ENCODE measurements at places on chromosomes 3 and 15. TPM values are rescaled to one million over a fixed set of nuclear protein-coding genes. Genes with fewer than 3 reads are reported as not detected.

Gene RAB5A
- total RNA-seq, result 87.3 TPM

Gene CD276
- 82.1 TPM for total RNA-seq

Gene CERS3
- total RNA-seq, result not detected

DNA sequence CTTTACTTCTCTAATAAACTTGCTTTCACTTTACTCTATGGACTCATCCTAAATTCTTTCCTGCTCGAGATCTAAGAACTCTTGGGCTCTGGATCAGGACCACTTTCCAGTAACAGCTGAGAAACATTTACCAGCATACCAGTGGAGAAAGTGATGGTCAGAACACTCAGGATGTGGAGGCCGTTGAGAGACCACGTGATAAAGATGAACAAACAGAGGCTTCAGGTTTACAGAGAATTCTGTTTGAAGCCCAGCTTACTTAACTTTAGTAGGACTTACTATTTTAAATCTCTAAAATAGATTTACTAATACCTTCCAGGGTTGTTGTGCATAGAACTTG lies 57.0 kb downstream of the FRMD4B start:
- DNase-seq, result no peak

- no peak for DNase-seq
Observed at GRCh38 chr3:168053115-168053514, 42.6 kb downstream of the GOLIM4 start.

GRCh38 chr15:56640127-56640526 lies 93.2 kb downstream of the ZNF280D start:
- DNase-seq, result no peak

DNA sequence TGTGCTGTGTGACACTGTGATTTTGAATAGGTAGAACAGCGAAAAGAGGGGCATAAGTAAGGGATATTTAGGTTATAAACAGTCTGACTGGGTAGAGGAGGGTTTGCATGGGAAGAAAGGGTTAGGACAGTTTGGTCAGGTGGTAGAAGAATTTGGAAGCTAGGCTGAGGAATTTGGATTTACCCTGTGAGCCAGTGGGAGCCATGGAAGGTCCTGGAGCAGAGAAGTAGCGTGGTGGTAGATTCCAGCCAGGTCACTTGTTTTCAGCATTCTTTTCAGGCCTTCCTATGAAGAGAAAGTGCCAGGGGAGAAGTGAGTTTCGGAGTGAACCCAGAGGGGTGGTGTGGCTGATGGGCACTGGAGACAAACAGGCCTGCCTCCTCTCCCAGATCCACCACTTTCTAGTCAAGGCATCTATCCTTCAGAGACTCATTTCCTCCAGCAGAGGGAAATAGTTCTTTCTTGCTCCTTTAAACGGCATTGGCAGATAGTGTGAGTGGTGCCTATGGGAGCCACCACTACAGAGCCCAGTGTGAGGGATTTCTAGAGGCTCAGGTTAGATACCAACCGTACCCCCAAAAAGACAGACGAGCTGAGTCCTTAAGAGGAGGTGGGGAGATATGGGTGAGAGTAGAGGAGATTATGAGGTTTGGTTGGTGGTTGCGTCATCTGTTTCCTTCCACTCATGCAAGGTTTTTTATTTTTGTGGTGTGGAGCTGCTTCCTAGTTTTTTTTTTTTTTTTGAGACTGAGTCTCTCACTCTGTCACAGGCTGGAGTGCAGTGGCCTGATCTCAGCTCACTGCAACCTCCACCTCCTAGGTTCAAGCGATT lies 21.2 kb downstream of the PXK start:
- DNase-seq, result peak; percentile 24

- no peak for DNase-seq
Observed at GRCh38 chr3:186044968-186045367, 63.9 kb downstream of the ETV5 start.

GRCh38 chr3:40765884-40766283 lies 241.1 kb downstream of the ZNF621 start:
- DNase-seq, result no peak

DNA sequence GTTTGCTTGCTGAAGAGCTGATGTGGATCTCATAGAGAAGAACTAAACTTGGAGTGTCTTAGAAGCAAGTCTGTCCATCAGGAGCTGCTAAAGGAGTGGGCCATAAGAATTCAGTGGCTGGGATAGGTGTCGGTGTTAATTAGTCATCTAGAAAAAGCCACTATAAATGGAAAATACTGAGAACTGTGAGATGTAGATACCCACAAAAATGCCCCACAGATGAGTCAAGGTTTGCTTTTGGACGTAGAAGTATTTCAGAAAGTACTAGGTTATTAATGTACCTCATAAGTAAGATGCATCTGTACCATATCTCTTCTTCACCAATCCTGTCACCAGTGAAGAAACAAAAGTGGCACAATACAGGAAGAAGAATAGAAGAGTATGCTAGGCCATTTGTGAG lies 530.9 kb upstream of the TGFBR2 start:
- peak; percentile 8 for DNase-seq

DNA sequence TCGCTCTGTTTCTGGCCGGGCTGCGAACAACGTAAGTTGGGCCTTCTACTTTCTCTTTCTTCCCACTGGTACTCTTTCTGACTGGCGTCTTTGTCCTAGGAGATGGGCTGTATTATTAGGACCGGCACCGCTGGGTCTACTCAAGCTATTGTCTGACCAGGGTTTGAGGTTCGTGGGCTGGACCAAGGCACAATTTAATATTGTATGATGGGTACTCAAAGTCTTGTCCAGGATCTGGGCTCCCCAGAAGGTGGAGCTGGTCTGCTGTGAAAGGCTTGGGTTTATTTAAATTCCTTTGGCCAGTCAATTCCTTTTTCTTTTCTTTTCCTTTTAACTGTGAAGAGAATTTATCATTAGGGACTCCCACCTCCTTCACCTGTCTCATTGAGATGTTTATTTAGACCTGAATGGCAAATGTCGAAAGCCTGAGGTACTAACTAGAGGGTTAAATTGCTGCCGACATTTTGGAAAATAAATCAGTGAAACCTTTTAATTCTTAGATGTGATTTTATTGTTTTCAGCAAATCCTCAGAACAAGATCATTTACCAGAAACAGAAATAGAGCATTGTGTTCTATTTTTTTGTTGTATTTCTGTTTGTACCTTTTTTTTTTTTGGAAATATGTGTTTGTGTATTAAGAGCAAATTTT lies 410 bp downstream of the LRRC49 start:
- peak; percentile 63 for DNase-seq

GRCh38 chr15:29736744-29737020 lies 85.6 kb downstream of the TJP1 start:
- DNase-seq, result peak; percentile 90

DNA sequence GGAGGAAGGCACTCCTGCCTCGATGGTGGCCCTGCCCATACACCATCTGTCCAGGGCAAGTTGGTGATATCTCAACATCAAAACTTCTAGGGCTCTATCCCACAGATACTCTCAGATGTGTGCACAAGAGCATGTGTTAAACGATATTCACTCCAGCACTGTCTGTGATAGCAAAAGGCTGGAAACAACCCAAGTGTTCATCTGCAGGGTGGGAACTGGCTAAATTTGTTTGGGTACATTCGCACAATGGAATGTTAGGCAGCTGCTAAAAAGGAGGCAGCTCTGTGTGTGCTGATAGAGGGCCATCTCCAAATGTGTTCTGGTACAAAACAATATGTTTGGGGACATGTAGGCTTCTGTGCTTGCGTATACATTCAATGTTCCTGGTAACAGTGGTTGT lies 19.8 kb downstream of the IGDCC4 start:
- no peak for DNase-seq

DNA sequence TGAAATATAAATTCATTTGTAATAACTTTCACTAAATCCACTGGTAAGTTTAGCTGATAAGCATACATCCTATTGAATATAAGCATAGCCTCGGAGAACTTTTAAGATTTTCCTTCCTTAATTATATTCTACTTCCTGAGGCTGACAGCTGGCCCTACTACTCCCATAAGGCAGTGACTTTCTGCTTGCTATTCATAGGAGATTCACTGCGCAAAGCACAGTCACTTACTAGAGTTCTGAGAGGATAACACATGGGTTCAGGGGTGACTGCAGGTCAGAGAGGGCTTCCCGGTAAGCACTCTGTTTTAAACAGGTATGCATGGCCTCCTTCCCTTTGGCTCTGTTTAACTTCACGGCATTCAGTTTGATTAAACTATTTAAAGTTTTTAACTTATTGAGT lies 75.8 kb downstream of the FAIM start:
- no peak for DNase-seq

DNA sequence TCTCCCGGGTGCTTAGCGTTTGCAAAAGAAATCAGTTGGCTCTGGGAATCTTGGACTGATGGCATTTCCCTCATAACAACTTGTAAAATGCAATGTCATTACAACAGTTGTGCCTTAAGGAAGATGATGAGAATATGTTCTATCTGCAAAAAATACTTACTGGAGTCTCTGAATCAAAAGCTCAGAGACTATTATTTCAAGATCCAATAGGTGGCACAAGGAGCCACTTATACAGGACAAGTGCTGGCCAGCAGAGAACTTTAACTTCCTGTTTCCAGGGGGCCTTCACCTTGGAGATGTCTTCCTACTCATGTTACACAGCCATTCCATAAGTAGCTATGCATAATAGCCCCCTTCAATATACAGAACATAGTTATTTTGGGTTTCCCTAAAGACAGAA lies 8.9 kb upstream of the RPS27L start:
- DNase-seq, result peak; percentile 22

- no peak for DNase-seq
Observed at GRCh38 chr3:65615329-65615728, 423.4 kb downstream of the MAGI1 start.

- DNase-seq, result no peak
Observed at GRCh38 chr3:163587342-163587741, 1491.0 kb downstream of the SI start.

GRCh38 chr15:37880009-37880834 lies 54.2 kb upstream of the TMCO5A start:
- DNase-seq, result peak; percentile 68

DNA sequence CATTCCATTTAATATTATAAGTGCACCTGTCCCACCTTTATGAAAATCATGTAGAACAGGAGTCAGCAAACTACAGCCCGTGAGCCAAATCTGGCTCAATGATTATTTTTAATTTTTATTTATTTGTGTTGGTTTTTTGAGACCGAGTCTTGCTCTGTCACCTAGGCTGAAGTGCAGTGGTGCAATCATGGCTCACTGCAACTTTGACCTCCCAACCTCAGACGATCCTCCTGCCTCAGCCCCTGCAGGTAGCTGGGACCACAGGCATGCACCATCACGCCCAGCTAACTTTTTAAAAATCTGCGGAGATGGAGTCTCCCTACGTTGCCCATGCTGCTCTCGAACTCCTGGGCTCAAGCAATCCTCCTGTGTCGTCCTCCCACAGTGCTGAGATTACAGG lies 42.0 kb downstream of the MYO1E start:
- no peak for DNase-seq

DNA sequence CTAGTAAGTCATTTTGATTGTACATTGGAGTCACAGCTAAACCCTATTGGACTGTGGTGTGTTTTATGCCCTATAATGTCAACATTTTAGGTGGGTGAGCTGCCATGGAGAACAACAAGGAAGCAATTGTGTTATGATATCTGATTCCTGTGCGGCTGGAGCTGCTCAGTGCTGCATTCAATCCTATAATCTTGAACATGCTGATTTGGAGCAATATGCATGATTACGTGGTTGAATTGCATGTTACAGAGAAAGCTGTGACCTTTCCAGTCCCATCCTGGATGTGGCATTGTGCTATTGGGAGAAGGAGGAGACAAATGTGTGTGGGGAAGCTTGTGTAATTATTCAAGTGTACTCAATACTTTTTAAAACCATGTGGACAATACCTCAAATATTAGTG lies 20.1 kb upstream of the C3orf49 start:
- no peak for DNase-seq

DNA sequence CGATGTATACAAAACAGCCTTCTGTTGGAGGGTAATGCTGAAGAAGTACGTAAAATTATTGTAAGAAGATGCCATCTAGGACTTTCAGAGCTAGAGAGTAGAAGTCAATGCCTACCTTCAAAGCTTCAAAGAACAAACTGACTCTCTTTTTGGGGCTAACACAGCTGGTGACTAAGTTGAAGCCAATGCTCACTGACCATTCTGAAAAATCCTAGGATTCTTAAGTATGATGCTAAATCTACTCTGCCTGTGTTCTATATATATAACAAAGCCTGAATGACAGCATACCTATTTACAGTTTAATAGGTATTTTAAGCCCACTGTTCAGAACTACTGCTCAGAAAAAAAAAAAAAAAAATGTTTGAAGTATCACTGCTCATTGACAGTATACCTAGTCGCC lies 18.9 kb downstream of the ADPGK start:
- DNase-seq, result no peak

DNA sequence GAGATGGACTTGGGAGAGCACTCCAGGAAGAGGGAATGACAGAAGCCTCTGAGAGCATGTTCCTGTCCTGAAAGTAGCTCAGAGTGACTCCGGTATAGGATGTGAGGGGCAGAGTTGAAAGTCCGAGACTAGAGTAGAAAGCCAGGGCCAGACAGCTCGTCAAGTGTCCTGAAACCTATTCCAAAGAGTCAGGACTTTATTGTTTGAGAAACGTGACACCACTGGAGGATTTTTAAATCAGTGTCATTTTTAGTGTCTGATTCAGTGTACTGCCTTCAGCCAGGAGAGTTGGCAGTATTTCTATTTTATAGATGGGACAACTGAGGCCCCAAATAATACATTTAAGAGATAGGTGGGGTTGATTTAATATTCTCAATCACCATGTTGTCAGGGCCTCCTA lies 1.6 kb upstream of the RBMS3 start:
- DNase-seq, result no peak

GRCh38 chr3:144053121-144053520 lies 81.5 kb downstream of the DIPK2A start:
- DNase-seq, result peak; percentile 51

- no peak for DNase-seq
Observed at GRCh38 chr15:58597943-58598828, 151.3 kb downstream of the ADAM10 start.

- DNase-seq, result peak; percentile 50
Observed at GRCh38 chr15:41656188-41656587, 4.0 kb upstream of the MGA start.
